ENCODE measurements at places on chromosomes 2 and 18.

DNA sequence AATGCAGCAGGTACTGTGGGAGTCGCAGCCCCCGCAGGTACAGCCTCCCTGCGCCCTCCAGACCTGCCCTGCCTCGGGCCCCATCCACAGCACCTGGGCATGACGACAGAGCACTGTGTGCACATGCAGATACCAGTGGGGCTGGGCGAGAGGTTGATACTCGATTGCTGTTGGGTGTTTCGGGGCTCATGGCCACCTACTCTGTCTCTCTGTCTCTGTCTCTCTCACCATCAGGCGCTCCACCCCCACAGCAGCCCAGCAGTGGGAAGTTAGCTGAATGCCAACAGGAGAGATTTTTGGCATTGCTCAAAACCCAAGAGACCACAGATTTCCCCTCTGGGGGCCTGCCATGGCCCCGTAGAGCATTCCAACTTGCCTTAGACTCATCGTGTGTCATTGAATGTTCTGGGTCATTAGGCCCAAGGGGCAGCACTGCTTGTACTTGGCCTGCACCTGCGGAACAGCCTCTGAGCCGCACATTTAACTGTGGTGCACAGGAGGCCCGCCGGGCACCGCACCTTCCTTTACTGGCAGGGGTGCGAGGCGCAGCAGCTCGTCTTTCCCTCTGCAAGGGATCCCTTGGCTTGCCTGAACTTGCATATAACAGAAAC, 18.8 kb downstream of the KCNIP3 start:
- no peak for DNase-seq

DNA sequence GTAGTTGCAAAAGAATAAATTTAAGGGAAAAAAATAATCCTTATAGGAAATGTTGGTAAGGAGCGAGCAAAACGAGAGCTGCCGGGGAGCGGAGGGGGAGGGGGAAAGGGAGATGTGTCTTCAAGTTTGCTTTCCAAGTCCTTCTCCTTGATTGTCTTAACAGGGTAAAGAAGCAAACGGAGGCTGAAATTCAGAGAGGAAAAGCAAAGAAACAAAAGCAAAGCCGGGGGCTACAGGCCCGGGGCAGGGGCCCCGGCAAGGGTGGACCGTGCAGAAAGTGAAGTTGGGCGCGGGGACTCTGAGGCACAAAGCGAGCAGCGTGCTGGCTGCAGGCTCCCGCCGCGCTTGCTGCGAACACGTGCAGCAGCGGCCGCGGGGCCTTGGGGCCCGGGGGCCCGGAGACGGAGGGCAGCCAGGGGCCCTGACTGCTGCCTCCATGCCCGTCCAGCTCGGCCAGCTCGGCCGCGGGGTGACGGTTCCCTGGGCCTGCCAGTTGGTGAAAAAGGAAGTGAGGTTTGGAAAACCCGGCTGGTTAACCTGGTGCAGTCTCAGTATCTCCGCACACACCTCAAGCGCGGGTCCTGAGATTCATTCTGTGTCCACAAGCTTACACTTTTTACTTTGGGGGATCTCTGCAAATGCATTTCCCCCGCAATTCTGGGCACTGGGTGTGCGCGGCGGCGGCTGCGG, 4.1 kb downstream of the BCL11A start:
- no peak for DNase-seq

- no peak for DNase-seq
These were observed 2.4 kb upstream of the AAK1 start for GRCh38 chr2:69645921-69646320.

- DNase-seq, result no peak
These were observed 46.3 kb downstream of the ZC3H6 start for GRCh38 chr2:112321375-112322320.

- no peak for DNase-seq
These were observed 87.3 kb upstream of the HDAC4 start for GRCh38 chr2:239488125-239488524.

DNA sequence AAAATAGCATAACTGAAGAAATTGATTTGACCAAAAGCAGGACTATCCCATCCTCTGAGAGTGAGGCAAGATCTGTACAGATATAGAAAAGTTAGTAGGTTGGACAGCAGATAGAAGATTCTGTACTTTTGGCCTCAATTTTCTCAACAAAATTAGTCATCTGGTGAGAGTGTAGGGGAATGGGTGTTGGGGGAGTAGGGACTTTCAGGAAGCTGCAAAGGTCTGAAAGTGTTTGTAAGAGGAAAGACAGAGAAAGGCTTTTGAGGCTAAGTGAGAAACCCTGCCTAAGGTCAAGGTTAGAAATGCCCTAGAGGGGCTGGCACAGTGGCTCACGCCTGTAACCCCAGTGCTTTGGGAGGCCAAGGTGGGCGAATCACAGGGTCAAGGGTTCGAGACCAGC, 40.3 kb downstream of the DAPL1 start:
- DNase-seq, result no peak

DNA sequence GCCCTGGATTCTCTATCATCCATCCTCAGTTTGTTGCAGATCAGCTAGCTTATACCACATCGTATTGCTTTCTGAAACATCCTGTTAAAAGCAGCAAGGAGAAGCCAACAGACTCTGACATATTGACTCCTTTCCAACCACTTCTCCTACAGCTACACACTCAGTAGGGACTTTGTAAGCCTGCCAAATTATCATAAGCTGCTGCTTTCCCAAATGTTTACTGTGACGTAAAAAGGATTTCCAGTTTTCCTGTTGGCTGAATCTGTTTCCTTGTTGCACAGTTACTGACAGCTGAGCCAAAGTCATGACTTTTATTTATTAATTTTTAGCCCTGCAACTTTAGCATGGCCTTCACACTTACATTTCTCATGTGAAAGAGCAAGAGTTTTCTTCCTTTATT, 294.3 kb downstream of the KCNJ3 start:
- DNase-seq, result no peak

GRCh38 chr18:49893036-49893435, 79.7 kb upstream of the ACAA2 start:
- no peak for DNase-seq

DNA sequence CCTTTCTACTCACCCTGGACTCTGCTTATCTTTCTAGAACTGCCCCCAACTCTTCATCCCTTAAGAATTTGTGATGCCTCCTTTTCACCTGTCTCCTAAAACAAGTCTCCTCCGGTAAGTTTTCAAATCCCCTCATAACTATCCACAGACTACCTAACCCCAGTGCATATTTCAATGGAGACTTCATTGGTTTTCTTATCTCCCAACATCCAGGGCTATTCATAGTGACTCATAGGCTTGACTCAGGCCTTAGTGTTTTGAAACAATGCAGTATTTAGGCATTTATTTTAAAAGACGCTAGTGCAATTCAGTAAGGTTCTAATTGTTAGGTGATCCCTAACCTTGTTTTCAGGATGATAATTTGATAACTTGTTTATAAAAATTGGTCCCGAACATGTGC, 399.2 kb downstream of the CPS1 start:
- no peak for DNase-seq

DNA sequence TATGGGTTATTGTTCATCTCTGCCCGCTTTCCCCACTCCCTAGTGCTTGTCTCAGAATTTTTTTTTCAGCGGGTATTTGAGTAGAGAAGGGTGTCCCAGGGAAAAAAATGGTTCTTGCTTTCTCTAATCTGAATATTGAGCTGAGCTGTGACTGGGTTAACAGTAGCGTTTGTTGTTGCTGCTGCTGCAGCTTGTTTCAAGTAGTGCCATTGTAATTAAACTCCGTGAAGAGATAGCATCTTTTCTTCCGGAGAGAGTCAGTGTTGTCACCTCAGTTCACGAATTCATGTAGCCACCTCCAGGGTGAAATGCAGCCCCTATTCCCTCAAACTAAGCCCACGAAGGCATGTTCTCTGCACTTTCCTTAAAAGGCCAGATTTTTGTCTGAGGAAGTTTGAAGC, 1.5 kb upstream of the AAK1 start:
- DNase-seq, result no peak
